ENCODE measurements at places on chromosomes 1 and 21.

DNA sequence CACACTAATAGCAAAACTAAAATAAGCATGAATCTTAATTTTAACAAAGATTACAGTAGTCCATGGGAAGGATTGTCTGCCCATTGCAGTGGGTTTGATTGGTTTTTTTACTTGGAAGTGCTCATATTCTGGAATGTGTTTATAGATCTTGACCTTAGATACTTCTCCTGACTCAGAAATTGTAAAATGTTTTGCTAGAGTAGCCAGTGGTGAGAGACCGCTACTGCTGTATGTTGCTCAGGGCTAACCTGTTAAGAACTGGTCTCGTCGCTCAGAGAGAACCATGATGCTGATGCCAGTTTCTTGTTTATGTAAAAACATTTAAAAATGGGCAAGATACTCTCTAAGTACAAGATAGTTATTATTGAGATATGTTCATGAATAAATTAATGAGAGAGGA is 99.9 kb downstream of the ROR1 start:
- DNase-seq, result no peak

DNA sequence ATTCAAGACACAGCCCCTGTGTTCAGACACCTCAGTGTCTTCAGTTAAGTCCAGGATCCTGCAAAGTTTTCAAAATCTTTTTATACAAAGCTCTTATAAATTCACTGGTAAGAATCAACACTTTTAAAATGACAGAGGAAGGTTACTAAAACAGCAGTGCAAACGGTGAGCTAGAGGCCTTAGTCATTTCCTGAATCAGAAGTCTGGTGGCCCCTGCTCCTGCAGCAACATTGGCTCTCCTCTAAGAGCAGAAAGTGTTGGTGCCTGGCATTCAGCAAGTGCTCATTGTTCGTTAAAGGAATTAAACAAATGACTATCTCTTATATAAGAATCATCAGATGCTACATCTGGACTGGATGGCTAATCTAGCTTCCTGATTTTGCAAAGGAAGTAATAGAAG is 282.9 kb downstream of the PTGER3 start:
- no peak for DNase-seq

GRCh38 chr21:33406493-33406892 is 3.3 kb downstream of the IFNGR2 start:
- DNase-seq, result no peak

DNA sequence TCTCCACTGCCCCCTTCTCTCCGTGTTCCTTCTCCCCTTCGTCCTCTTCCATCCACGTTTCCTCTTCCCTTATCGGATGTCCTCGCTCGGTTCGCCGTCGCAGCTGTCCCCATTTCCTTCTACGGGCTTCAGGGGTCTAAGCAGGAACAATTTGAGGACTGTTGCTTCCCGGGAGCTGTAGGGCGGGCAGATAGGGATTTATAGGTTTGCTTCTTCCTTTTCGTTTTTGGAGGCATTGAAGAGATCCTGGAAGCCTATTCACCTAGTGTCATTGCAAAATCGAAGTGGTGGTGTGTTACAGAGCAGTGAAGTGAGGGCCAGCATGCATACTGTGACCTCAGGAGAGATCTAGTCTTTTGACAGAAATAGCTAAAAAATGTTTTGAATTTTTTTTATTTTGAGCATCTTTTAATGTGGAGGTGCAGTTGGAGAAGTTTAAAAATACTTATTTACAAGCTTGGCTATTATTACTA is 897 bp downstream of the ZYG11B start:
- DNase-seq, result no peak

DNA sequence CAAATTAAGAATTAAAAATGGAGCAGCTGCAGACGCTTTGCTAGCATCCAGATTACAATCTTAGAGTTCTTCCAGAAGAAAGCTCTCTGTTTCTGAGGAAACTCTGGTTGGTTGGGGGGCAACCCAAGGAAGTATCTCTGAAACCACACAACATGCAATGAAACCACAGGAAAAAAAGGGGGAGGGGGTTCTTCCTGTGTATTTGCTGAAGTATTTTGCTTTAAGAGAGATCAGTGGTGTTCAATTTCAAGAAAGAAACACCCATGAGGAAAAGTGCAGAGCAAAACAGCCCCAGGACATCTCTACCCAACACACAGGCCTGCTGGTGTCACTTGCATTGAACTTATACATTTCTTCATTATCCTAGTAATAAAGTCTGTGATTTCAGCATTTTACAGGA is 19.7 kb upstream of the TIAM1 start:
- DNase-seq, result no peak

DNA sequence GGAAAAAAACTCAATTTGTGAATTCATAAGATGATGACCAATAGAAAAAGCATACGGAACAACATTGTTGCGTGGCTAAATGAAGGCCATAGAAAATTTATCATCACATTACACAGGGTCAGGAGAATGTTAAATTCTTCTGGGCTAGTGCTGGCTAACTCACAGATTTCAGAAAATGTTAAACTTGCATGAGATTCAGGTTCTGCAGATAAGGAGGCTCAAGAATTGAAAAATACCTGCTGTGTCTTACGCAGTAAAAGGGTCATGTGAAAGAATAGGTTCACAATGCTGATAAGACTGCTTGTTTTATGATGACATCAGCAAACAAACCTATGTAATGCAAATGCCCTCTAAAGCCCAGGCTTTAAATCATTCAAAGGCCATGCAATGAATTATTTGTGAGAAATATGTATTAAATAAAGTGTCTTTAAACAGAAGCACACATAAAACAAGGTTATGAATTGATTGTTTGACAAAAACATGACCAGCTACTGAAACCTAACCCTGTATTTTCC is 378.8 kb downstream of the USP25 start:
- no peak for DNase-seq

DNA sequence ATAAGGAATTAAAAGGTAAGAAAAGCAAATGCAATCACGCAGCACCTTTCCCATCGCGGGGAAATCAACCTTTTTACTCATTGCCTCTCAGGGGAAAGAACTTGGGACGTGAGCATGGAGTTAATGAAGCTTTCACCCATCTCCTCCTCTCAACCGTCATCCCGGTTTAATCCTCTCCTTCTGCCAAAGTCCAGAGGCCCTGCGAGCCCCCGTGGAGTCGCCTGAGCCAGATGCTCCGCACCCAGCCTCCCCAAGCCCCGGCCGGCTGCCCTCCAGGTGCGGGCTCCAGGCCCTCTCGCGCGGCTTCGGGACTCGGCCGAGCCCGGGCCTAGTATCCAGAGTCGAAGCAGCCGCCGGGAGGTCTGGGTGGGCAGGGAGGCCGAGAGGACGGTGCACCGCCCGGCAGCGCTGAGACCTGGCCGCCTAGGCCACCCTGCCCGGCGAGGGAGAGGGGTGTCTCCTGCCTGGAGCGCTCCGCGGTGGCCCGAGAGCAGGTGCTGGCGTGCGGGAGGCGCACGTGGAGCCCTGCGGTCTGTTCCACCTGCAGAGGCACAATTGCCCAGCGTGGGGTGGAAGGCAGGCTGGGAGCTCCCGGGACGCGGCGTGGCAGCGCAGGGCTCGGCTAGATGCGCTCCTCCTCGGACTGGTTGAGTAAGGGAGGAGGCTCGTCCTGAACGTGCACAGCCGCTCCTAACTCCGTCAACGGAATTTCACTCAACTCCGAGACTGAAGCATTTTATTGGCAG is 218.5 kb downstream of the SDCCAG8 start:
- DNase-seq, result no peak

Data from pulmonary artery endothelial cell (primary cell).